ENCODE measurements at places on chromosomes 13 and 19.
A peak's percentile ranks its signal among the peaks of the same experiment; 100 is the strongest.

DNA sequence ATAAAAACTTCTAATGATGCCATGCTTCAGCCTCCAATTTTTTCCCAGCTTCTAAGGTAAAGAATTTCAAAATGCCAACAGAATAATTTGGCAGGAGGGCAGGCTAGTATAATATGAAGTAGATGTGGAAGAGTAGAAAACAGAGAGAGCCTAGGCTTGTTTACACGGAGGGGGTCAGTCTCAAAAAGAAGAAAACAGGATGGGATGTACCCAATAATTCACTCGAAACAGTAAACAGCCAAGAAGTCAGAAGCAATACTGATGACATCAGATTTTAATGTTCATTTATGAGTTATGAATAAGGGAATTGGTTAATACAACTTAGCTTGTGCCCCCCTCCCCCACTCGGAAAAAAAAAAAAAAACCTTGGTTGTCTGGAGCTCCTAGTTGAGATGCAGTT is 422.5 kb downstream of the FOXO1 start:
- no peak for DNase-seq

DNA sequence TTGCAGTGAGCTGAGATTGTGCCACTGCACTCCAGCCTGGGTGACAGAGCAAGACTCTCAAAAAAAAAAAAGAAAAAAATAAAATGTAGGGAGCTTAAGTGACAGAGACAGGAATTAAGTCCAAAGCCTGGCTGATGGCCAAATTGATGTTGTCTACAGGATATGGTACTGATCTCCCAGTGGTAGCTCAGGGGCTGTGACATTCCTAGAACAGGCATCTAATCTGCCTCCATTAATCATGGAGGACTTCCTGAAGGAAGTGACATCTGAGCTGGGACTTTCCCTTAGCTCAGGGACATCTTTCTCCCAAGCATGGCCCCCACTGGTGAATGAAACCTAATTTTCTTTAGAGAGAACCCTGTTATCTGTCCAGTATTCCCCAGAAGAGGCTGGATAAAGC is 11.4 kb upstream of the EDDM13 start:
- no peak for DNase-seq

DNA sequence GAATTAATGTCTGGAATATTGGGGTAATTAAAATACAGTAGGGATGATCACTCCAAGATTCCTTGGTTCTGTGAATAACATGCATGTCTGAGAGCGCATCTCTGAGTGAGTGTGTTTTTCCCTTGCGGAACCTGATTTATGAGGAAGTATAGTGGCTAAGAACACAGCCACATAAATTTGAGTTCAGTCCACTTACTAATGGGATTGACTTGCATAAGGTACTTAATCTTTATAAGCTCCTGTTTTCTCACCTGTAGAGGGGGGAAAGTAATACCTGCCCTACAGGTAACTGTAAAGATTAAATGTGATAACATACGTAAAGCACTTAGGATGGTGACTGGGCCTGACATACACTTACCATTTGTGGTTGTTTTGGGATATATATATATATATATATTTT is 60.8 kb downstream of the KLF5 start:
- no peak for DNase-seq

DNA sequence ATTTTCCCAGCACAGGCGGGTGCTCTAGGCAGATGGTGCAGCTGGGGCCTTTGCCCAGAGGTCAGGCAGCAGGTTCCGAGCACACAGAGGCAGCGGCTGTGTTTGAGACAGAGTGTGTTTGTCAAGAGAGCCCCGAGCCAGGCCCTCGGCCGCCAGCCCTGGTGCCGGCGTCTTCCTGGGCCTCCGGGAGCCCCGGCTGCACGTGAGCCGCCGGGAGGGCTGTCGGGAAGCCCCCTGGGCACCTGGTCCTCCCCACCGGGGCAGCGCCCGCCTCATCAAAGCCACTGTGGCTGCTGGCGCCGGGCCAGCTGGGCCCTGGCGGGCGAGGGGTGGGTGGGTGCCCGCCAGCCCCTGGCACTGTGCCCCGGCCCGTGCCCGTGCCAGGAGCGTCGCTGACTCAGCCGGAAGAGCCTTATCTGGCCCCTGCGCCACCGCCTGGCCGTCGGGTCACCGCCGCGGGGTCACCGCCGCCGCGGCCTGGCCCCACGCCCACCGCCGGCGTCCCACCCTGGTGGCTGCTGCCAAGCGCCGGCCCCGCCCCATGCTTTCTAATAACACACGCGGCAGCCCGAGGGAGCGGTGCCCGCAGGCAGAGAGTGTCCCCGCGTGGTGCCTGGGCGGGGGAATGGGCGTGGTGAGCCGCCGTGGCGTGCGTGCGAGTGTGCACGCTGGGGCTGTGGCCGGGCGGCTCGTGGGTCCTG is 14.9 kb downstream of the ARID3A start:
- DNase-seq = peak; percentile 58

GRCh38 chr13:48038761-48039160 is 1.2 kb downstream of the NUDT15 start:
- no peak for DNase-seq

DNA sequence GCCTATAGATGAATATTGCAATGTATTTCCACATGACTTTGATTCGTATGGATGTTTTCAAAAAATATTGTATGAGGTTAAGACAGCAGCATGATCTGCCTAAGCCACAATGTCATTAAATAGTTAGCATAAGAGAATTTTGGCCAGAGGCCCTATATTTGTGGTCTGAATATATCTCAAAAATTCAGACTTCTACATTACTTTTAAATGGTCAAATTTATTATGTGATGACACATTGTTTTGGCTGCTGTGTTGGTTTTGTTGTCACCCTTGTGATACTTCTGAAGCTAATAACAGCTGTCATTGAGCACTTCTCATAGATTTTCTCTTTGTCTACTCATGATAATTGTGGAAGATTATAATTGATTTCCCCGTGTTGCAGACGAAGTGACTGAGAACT is 288.2 kb downstream of the MYO16 start:
- no peak for DNase-seq

- no peak for DNase-seq
Measured at GRCh38 chr19:10968527-10969135, 7.8 kb downstream of the SMARCA4 start.

DNA sequence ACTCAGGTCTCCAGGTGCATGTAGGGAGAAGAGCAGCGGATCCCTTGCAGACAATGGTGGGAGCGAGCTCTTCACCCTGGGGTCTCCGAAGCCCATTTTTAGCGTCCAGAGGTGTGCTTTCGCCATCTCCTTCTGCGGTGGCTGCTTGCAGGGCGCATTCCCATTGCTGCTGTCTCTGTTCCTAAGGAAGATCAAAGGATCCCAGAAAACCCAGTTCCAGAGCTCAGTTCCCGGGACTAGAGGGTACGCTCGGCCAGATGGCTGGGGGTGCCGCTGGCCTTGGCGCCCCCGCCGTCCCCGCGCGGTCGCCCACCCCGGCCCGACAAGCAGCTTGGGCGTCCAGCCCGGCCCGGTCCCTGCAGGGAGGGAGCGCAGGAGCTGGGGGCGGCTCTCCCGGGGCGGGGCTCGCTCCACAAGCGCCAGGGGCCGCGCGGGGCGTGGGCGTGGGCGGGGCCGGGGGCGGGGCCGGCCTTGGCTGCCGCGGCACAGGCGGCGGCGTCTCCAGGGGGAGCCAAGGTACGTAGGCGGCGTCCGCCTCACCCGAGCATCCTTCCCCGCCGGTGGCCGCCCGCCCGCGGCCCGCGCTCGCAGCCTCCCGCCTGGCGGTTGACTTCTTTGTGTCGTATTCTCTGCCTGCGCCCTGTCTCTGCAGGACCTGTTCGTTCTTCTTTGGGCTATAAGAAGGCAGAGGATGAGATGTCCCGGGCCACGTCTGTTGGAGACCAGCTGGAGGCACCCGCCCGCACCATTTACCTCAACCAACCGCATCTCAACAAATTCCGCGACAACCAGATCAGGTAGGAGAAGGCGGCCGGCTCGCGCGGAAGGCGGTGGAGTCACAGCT is 96.8 kb downstream of the ATP8A2 start:
- no peak for DNase-seq

DNA sequence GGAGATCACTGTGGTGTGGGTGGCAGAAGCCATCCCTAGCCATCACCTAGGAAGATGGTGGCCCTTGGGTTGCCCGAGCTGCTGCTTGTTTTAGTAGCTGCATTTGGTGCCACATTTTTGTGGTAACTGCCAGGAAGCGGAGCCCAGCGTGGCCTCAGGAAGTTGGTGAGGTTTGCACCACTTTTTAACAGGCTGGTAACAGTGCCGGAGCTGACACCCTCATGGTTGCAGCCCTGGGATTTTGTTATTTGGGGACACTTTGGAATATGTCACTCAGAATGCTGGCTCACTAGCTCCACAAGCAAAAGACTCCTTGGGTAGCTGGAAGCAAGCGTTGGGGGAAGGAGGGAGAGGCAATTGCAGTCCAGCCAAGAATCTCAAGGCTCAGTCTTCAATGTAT is 22.1 kb downstream of the ACTN4 start:
- no peak for DNase-seq

DNA sequence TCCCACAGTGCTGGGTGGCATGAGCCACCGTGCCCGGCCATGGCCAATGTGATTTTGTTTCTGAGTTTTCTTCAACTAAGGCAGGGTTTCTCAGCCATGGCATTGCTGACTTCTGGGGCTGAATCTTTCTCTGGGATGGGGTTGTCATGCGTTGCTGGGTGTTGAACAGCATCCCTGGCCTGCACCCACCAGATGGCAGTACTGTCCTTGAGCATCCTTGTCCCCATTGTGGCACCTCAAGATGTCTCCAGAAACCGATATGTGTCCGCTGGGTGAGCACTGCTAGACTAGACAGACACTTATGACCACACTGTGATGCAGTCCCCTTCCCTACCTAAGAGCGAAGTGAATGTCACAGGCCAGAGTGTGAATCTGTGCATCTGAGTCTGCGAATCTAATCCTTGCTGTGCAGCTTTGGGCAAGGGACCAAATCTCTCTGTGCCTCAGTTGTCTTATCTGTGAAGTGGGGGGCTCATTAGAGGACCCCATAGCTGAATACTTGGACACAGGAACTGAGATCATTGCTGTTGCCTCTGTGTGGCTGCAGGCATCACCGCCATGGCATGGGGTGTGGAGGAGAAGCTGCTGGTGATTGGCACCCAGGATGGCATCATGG is 50.3 kb upstream of the SIN3B start:
- DNase-seq = peak; percentile 3

DNA sequence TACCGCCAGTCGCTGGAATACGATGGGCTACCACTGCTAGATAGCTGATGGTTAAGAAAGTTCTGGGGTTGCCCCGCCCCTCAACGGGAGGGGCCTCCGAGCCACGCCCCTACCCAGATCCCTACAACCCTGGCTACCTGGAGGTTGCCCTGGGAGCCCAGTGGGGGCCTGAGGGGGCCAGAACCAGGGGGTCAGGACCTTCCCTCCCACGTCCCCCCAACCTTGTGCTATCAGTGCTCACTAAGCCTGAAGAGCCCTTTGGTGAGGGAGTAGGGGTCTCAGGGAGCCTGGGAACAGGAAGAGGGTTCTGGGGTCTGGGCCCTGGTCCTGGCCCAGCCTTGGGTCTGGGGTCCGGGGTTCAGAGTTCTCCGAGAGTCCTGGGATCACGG is 8.9 kb downstream of the OCEL1 start:
- peak; percentile 45 for DNase-seq

GRCh38 chr13:45441633-45442032 is 23.1 kb upstream of the COG3 start:
- DNase-seq = no peak

- DNase-seq = peak; percentile 56
Measured at GRCh38 chr13:19957320-19958154, 990 bp upstream of the ZMYM2 start.

- no peak for DNase-seq
Measured at GRCh38 chr13:23790577-23791170, 98.5 kb downstream of the MIPEP start.

GRCh38 chr19:19059837-19060611 is 3.8 kb upstream of the SLC25A42 start:
- DNase-seq = no peak

- no peak for DNase-seq
Measured at GRCh38 chr13:113458253-113459065, 5.2 kb upstream of the ADPRHL1 start.

Measured in stimulated activated CD4-positive, alpha-beta T cell treated with anti-CD3 and anti-CD28 coated beads, TNF-alpha, amount 100 ng/mL, for 4 hours (primary cell).